Effector CD4-positive, alpha-beta T cell (primary cell): ENCODE measurements at places on chromosomes 6 and 20.

DNA sequence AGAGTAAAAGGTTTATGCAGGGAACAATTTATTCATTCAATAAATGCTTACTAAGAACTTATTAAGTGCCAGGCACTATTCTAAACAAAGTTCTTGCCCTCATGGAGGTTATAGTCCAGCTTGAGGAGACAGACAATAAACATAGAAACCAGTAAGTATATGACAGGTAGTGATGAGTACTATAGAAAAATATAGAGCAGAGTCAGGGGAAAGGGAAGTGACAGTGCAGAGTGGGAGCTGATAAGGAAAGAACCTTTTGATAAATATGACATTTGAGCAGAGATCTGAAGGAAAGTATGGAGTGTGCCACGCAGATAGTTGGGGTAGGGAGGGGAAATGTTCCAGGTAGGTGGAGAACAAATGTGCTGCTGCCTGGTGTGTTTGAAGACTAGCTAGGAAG, 12.1 kb downstream of the ACSS2 start:
- DNase-seq: no peak

GRCh38 chr6:107538856-107539387, 49.0 kb downstream of the SOBP start:
- no peak for DNase-seq

DNA sequence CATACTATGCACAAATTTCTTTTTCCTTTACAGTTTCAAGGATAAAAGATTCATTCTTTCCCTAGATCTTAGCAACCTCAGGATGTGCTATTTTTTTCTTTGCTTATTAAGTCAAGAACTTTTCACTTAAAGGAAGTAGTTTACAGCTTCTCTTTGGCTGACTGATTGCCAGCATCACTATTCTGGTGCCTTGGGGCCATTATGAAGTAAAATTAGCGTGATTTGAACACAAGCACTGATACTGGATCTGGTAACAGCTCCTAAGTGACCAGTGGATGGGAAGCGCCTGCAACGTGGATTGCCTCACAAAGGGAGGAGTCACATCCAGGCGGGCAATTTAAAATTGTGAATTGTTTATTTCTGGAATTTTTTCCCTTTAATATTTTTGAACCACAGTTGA, 147.1 kb downstream of the ARID1B start:
- DNase-seq: no peak

DNA sequence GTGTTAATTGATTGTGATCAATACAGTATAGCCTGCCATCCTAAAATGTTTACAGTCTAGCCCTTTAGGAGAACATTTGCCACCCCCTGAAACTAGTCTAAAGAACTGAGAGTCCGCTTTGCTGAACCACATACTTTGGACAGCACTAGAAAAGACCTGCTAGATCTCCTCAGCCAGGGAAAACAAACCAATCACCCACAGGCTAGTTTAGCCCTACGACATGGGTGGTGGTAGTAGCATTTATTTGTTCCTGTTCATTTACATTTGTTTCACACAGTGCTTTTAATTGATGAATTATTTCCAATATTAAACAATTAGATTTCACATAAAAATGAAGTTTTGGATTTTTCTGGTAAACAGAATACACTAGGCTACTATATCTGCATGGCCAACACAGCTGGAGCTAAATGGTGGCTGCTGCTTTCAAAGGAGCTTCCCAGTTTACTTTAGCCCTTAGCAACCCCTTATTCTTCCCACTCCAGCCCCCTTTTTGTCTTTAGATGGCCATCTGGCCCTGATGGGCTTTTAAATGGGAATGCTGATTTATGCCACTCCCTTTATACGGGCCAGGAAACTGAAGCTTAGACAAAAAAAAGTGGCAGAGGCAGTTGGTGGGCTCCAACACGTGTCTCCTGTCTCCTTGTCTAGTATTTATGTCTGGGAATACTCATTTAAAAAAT, 72.4 kb downstream of the ADGRG6 start:
- DNase-seq: no peak

DNA sequence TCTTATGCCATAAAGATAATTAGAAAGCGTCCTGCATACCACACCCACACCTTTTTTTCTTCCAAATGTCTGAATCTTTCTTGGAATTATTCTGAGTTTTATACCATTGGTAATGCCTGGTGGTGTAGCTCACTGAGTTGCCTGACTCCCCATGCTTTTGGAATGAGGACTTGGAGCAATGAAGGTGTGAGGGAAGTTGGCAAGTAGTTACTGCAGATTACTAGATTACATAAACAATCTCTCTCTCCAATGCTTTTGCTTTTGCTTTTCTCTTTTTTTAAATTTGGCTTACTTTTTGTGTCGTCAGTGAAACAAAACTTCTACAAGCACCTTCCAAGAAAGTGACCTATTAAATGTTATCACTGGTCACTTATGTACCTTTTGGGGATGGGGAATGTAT, 406.1 kb upstream of the SOX4 start:
- DNase-seq: no peak

DNA sequence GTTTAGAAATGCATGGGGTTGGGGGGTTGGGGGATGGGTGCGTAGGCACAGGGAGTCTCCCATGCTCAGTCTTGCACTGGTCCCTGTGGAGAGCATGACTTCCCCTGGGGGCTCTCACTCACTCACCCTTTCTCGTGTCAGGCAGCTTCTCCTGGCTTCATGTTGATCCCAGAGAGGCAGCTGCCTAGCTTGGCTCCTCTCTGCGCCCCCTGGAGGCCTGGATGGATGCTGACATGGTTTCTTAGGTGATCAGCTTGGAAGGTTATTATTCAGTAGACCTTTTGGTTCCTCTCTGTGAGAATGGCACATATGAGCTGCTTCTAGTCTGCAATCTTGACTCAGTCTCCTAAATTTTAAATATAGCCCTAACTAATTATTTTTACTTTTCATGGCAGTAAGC, 109.3 kb upstream of the FAM83B start:
- DNase-seq: no peak

- DNase-seq: no peak
Observed at GRCh38 chr6:110629153-110629552, 152.7 kb upstream of the SLC22A16 start.

DNA sequence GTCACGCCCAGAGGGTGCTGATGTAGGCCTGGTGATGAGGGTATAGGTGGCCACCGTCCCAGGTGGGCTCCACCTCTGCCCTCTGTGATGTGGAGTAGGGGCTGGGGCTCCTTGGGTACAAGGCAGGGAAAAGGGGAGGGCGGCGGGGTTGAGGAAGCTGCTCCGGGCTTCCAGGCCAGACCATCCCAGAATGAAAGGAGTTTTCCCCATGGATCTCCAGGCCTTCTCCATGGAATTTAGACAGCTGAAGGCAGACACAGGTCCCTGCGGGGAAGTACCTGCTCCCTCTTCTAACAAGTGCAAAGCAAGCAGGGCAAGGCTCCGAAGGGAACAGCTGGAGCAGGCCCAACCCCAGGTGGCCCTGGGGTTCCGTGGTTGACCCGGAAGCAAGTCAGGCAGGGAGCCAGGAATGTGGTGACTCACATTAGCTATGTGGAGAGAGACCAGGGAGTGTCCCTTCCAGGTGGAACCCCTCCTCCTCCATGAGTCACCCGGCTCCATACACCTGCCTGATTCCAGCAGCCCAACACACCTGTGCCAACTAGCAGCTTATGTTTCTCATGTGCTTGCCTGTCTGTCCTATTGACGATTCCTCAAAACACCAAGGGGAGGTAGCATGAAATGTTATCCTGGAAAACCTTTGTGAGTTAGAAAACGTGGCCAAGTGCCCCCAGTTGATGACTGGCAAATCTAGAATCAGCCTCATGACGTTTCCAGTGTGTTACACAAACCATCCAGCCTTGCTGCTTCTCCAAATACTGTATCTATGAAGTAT, 59.7 kb upstream of the SNX9 start:
- DNase-seq: no peak

GRCh38 chr20:50673466-50674137, 17.7 kb downstream of the RIPOR3 start:
- no peak for DNase-seq

GRCh38 chr6:327538-328116, 35.3 kb downstream of the DUSP22 start:
- DNase-seq: no peak

DNA sequence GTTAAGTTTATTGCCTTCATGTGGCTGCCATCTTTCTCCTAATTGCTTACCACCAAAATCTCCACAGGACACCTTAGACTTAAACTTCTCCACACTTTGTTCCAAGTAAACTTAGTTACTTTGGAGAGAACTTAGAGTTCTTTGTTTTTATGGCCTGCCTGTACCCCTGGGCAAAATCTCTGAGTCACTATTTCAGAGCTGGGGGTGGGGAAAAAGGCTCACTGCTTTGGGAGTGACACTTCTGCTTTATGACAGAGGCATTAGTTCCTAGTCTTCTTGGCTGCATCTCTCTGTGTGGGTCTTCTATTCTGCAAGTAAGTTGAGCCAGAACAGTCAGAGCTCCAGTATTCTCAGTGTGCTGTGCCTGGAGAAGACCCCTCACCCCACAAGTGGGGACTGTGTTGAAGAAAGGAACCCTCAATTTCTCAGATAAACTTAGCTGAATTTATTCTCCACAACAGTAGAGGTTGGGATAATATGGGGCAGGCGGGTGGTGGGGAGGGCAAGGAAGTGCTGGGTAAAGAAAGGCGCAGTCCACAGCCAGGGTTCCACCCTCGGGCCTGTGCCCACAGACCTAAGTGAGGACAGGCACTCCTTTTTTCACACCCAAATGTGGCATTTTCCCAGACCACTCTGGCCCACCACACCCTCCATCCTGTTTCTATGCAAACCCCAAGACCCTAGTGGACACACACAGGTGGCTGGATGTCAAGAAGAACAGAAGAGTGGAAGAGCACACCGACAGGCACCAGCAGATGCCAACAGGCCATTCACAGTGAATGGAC, 636.6 kb upstream of the MAN1A1 start:
- no peak for DNase-seq

GRCh38 chr6:150143516-150144293, 861 bp downstream of the PPP1R14C start:
- DNase-seq: no peak

- DNase-seq: no peak
Observed at GRCh38 chr20:6784210-6784631, 16.7 kb downstream of the BMP2 start.

- no peak for DNase-seq
Observed at GRCh38 chr6:3307436-3307835, 48.7 kb downstream of the PSMG4 start.

DNA sequence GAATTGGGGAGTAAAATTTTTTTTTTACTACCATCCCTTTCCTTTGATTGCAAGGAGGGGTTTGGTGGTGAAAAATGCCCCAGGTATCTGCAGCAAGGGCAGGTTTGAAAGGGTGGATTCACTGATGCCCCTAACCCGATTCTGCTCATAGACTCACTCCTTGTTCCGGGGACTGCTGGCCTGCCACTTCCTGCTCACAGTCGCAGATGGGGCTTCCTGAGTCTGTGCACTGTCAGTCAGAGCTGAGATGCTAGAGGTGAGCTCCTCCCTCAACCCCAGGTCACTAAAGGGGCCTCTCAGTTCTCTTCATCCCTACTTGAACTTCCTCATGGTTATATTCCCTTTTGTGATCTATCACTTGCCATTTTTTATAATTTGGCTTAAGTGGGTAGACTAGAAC, 357.9 kb downstream of the FARS2 start:
- no peak for DNase-seq

DNA sequence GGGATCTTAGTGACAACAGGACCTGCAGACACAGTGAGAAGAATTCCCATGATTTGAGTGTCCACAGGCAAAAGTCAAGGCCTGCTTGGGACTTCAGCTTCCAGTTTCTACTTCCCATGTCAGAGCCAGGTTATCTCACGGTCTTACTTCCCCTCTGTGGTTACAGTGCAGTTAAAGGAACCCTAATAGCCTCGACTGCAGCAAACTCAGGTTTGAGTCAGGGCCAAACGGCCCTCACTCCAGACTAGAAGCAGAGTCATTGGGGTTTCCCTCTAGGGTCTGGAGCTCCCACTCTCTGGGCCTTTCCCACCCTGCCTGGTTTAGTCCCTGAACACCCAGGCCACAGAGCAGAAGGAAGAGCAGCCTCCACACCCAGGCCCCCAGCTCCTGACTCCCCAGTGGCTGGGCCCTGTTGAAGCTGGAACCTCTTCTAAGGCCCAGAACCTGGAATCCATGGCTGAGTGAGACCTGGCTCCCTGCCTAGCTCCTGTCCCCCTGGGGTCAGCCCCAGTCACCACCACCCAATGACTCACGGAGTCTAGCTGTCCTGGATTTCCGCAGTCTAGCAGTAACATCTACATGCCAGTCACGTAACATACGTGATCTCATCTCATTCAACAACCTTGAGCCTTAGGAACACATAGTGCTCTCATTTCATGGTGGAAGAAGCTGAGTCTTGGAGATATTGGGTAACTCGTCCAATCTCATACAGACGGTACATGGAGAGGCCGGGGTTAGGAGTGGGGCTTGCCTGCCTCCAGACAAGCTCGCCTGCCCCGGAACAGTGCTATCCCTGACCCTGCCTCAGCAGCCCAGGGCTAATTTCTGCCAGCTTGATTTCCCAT, 9.2 kb upstream of the GHRH start:
- DNase-seq: no peak

GRCh38 chr20:6746901-6747609, 20.4 kb upstream of the BMP2 start:
- DNase-seq: no peak

GRCh38 chr20:48621376-48622078, 206.3 kb downstream of the PREX1 start:
- DNase-seq: no peak

DNA sequence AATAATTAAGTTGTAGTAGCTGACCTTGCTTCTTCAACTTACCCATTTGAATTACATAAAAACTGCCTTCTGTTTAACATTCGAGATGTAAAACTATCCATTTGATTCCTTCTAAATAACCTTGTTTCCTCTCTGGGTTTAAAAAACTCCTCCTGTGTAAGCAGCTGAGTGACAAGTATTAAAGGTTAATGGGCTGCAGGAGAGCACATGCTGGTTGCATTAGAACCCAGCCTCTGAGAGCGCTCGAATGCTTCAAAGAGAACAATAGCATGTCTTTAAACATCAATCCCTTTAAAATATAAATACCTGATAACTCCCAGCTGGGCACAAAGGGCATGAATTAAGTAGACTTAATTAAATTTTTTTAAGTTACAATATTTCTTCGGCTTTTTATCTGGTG, 215.8 kb downstream of the EYA4 start:
- no peak for DNase-seq

- DNase-seq: no peak
Observed at GRCh38 chr6:145562771-145563615, 172.3 kb downstream of the EPM2A start.

DNA sequence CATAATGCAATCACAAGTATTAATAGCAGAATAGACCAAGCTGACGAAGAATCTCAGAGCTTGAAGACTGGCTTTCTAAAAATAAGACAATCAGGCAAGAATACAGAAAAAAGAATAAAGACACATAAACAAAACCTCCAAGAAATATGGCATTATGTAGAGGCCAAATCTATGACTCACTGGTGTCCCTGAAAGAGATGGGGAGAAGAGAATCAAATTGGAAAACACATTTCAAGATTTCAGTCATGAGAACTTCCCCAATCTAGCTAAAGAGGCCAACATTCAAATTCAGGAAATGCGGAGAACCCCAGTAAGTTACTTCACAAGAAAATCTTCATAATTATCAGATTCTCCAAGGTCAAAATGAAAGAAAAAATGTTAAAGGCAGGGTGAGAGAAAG, 69.0 kb upstream of the PDE7B start:
- no peak for DNase-seq

GRCh38 chr6:38638941-38639497, 710 bp downstream of the BTBD9 start:
- DNase-seq: peak; percentile 54
